ENCODE measurements at places on chromosomes 6 and 20. TPM values are rescaled to one million over a fixed set of nuclear protein-coding genes. Genes with fewer than 3 reads are reported as not detected.

Gene DEF6
- 1.8 TPM for total RNA-seq

- no peak for DNase-seq
- no peak overlapping the region for H3K27ac ChIP-seq
- H3K27me3 ChIP-seq: no peaks in the 10 kb centered on the region
Measured at GRCh38 chr6:108570517-108570916, 9.8 kb downstream of the FOXO3 start.

Gene DCDC2
- total RNA-seq: not detected

- H3K27ac ChIP-seq: no peak overlapping the region
- H3K27me3 ChIP-seq: no peaks in the 10 kb centered on the region
Measured at GRCh38 chr6:47292944-47293343, 16.8 kb downstream of the TNFRSF21 start.

DNA sequence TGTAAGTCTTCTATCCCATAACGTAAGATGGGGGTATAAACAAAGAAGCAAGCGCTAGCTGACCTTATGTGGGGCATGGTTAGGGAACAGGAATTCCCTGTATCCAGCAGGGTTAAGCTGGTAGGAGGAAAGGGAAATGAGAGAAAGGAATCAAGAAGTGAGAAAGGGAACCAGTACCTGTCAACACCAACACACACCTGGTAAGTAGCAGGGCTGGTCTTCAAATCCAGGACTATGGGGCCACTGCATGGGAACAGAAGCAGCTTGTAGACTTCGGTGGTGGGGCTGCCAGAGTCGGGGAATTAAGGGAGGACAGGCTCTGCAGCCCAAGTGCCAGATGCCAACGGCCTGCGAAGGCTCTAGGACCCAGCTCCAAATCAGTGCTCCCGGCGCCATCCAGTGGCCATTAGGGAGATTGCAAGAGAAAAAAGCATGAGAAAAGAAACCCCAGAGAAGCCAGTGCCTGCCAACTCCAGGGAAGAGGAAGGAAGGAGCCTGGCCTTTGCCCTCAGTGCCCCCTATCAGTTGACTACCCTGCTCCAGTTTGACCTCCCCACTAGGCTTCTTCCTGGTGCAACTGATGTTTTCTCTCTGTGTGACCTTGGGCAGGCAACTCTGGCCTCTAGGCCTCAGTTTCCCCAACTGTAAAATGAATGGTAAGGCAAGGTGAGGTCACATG lies 15.8 kb upstream of the RBPJL start:
- no peak overlapping the region for H3K27ac ChIP-seq
- no peaks in the 10 kb centered on the region for H3K36me3 ChIP-seq
- H3K27me3 ChIP-seq: peaks cover 74% of the 10 kb centered on the region
- peak; percentile 85 for DNase-seq
- peak overlapping the region; percentile 64 for H3K4me3 ChIP-seq

DNA sequence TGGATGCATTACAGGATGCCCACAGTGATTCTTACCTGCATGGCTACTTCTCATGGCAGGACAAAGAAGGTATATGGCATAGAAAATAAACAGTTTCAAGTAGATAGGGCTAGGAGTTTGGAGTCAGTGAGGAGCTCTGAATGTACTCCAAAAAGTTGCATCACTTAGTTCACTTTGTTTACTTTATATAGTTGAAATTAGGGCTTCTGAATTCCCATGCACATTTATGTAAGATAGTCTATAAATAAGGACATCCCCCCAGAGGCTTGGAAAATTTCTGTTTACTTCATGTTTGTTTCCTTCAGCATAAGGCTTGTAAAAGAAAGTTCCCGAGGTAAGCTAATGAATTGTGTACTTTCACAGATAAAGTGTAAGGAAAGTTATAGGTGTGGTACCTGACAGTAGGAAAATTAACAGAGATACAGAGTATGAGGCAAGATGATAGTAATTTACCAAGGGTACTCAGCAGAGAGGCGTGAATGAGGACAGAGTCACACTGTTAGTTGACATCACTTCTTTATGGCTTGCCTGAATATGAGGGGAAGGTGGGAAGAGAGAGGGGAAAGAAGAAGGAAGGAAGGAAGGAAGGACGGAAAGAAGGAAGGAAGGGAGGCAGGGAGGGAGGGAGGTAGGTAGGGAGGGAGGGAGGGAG lies 51.1 kb downstream of the ADTRP start:
- no peaks in the 10 kb centered on the region for H3K36me3 ChIP-seq
- H3K27ac ChIP-seq: no peak overlapping the region
- peaks cover 7% of the 10 kb centered on the region for H3K4me1 ChIP-seq
- H3K4me3 ChIP-seq: no peak overlapping the region
- no peak for DNase-seq

GRCh38 chr6:40910260-40910893 lies 128.6 kb downstream of the UNC5CL start:
- H3K4me1 ChIP-seq: no peaks in the 10 kb centered on the region
- H3K4me3 ChIP-seq: no peak overlapping the region
- no peak for DNase-seq
- peaks cover 6% of the 10 kb centered on the region for H3K27me3 ChIP-seq

Measured in neural crest cell (in vitro differentiated cells).